ENCODE measurements at places on chromosomes 5 and 9.

GRCh38 chr9:137899551-137900360, 22.2 kb downstream of the CACNA1B start:
- no peak for DNase-seq

DNA sequence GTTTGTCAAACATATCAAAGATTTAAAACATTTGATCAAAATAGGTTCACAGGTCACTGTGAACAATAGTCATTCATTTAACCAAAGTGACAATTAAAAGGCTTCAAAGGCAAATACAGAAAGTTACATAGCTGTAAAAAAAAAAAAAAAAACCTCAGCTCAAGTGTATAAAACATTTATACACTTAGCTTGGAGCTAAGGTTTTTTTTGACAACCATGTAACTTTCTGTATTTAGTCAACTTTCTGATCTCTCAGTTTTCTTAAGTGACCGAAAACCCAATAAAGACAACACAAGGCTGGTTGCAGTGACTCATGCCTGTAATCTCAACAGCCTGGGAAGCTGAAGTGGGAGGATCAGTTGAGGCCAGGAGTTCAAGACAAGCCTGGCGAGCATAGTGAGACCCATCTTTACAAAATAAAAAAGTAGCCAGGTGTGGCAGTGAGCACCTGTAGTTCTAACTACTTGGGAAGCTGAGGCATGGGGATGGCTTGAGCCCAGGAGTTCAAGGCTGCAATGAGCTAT, 16.4 kb upstream of the UBTD2 start:
- DNase-seq, result no peak

DNA sequence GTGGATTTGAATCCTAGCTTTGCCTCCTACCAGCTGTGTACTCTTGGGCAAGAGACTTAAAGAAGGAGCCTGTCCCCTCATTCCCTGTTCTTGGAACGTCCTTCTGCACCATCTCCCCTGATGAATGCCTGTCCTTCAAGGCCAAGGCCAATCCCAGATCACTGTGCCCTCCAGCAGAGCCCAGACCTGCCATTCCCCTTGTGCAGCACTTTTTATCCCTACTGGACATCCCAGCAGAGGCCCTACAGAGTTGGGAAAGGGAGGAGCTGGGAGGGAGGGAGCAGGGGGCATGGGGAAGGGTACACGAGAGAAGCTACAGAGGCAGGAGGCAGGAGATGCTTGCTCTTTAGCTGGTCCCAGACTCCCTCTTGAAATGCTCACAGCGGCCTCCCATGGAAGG, 223.9 kb downstream of the PBX3 start:
- DNase-seq, result no peak

GRCh38 chr5:150022681-150023080, 22.1 kb downstream of the HMGXB3 start:
- DNase-seq, result no peak

- DNase-seq, result no peak
These were observed 9.0 kb upstream of the MYORG start for GRCh38 chr9:34385561-34386230.

- no peak for DNase-seq
These were observed 405.2 kb upstream of the WWC1 start for GRCh38 chr5:167886196-167886595.

- no peak for DNase-seq
These were observed 35.2 kb downstream of the FANCC start for GRCh38 chr9:95282332-95282731.

GRCh38 chr5:178667101-178667500, 40.3 kb upstream of the CLK4 start:
- DNase-seq, result no peak

- no peak for DNase-seq
These were observed 217.9 kb downstream of the EPB41L4A start for GRCh38 chr5:112201141-112201540.

- no peak for DNase-seq
These were observed 98.2 kb downstream of the DAB2IP start for GRCh38 chr9:121749614-121750013.

DNA sequence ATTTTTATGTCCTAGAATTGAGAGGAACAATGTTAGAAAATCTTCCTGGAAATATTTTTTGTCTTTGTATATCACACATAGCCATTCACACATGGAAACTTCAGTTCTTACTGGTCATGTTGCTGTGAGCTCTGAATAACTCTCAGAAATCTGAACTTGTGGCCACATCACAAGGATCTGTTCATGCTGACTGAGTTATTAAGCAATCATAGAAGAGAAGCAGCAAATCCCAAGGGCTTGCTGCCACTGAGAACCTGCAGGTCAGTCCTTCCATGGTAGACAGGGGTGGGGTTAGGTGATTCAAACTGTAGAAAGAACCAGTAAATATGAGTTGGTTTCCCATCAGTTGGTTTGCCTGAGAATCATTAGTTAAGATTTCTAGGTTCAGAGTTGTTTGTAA, 27.6 kb downstream of the SGCD start:
- no peak for DNase-seq

DNA sequence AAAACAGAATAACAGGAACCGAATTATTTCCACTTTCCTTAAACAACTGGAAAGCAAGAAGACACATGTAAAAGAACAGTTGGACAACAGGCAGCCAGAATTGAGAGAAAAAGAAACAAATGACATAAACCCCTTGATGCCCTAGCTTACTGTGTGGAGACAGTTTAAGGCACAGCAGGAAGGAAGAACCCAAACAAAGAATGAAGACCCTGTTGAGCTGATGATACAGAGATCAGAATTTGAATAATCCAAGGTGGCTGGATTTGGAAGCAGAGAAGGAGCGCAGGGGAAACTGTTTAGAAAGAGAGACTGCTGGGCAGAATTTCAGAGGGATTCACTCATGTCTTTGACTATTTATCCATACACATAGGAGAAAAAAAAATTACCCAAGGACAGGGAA, 316.3 kb upstream of the POU5F2 start:
- DNase-seq, result no peak

DNA sequence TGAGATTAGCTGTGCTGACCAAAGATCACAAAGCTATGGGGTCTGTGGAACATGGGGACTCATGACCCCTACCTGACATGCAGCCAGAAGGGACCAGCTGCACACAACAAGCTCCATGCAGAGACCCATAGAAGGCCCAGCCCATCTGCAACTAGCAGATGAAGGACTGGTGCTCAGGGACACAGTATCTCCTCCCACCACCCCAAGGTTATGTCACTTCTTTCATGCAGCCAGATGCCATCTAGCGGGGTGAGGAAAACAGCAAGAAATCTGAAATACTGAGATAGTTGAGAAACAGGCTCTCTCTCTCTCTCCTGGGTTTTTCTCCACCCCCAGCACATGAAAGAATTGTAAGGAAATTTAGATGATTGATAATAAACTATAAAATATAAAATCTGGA, 161.3 kb upstream of the DAPK1 start:
- no peak for DNase-seq

GRCh38 chr5:38479315-38479904, 77.0 kb downstream of the LIFR start:
- DNase-seq, result no peak

GRCh38 chr5:177526791-177527190, 10.0 kb upstream of the DDX41 start:
- no peak for DNase-seq

DNA sequence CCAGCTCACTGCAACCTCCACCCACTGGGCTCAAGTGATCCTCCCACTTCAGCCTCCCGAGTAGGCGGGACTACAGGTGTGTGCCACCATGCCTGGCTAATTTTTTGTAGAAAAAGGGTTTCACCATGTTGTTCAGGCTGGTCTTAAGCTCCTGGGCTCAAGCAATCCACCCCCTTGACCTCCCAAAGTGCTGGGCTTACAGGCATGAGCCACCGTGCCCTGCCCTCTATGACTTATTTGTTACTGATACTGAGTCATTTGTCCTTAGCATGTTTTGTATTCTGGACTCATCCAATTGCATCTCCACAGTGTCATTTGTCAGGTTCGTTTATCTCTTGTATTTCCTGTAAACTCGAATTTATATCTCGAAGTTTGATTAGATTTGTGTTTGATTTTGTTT, 2.7 kb upstream of the ITK start:
- DNase-seq, result no peak

DNA sequence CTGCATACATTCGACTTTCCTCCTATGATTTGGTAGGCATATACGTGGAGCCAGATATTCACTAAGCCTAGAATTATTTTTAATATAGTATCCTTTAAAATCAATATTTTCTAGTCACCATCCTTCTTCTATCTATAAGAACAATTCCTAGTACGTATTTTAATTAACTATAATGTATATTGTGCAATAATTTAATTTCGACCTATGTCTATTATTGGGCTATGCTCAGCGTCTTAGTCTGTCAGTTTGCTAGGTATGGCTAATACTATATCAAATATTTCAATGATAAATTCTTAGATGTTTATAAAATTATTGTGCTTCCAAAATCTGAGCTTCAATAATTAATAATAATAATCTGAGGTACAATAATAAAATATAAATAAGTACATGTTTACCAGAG, 705.3 kb downstream of the PRELID2 start:
- no peak for DNase-seq

- no peak for DNase-seq
These were observed 814 bp downstream of the PLCXD3 start for GRCh38 chr5:41509399-41510175.

All from activated naive CD4-positive, alpha-beta T cell treated with anti-CD3 and anti-CD28 coated beads, Interleukin-2, amount 50 U/mL, for 16 hours (primary cell).